Right lobe of liver (tissue), 6 donors: ENCODE measurements at places on chromosomes 11 and 22. TPM values are rescaled to one million over a fixed set of nuclear protein-coding genes. Genes with fewer than 3 reads are reported as not detected.

Gene IPO7
- 33.2 TPM for total RNA-seq

Gene CAVIN3
- 2.8 TPM for total RNA-seq

Gene BCO2
- total RNA-seq, result 118 TPM

Gene TRIM64C
- total RNA-seq, result not detected

Gene KRTAP5-2
- total RNA-seq, result not detected

Gene CLDN5
- total RNA-seq, result 4.4 TPM

Gene ASRGL1
- 1.8 TPM for total RNA-seq

Gene TBX10
- total RNA-seq, result 0.37 TPM

Gene SPDYC
- total RNA-seq, result 0.60 TPM

Gene PATE2
- not detected for total RNA-seq

Gene PARVB
- total RNA-seq, result 21.3 TPM

Gene CASP12
- total RNA-seq, result not detected

Gene TIMP3
- total RNA-seq, result 58.6 TPM

Gene OR8G1
- total RNA-seq, result not detected

Gene ZFP91
- total RNA-seq, result 27.0 TPM

Gene CNGA4
- total RNA-seq, result not detected
